ENCODE measurements at places on chromosomes 2 and 18. TPM values are rescaled to one million over a fixed set of nuclear protein-coding genes. Genes with fewer than 3 reads are reported as not detected.

ADRA2B gene
- total RNA-seq, result 7.9 TPM

COLEC12 gene
- 4.0 TPM for total RNA-seq

CCL20 gene
- not detected for total RNA-seq

G6PC2 gene
- not detected for total RNA-seq

MYCN gene
- total RNA-seq, result 145 TPM

HAAO gene
- total RNA-seq, result 0.97 TPM

GAREM2 gene
- total RNA-seq, result 23.8 TPM

FOXD4L1 gene
- not detected for total RNA-seq

TNFRSF11A gene
- 7.3 TPM for total RNA-seq

MTLN gene
- total RNA-seq, result 34.1 TPM

GTF2A1L gene
- 2.8 TPM for total RNA-seq

CYS1 gene
- 0.04 TPM for total RNA-seq

CENPA gene
- 13.0 TPM for total RNA-seq

LIMS1 gene
- 30.9 TPM for total RNA-seq

EML6 gene
- total RNA-seq, result 6.2 TPM

FAM228A gene
- total RNA-seq, result 0.12 TPM

AQP12A gene
- not detected for total RNA-seq

ERFE gene
- total RNA-seq, result 3.3 TPM

SP140 gene
- total RNA-seq, result 0.24 TPM

POTEI gene
- 0.56 TPM for total RNA-seq

ACMSD gene
- total RNA-seq, result not detected

CRACDL gene
- total RNA-seq, result 0.14 TPM

KCNE4 gene
- total RNA-seq, result not detected

DLX1 gene
- total RNA-seq, result not detected

PROM2 gene
- total RNA-seq, result 2.2 TPM

SLC23A3 gene
- not detected for total RNA-seq

TRIM43 gene
- 0.23 TPM for total RNA-seq

RBFA gene
- total RNA-seq, result 46.5 TPM

C18orf32 gene
- total RNA-seq, result 22.4 TPM

ALPI gene
- not detected for total RNA-seq

LYG1 gene
- not detected for total RNA-seq

TXNDC2 gene
- not detected for total RNA-seq

OXER1 gene
- 0.69 TPM for total RNA-seq

REG3A gene
- total RNA-seq, result not detected

PARD3B gene
- 3.5 TPM for total RNA-seq

ABCG5 gene
- total RNA-seq, result not detected

SCN3A gene
- total RNA-seq, result not detected

GNLY gene
- total RNA-seq, result not detected

UGT1A5 gene
- total RNA-seq, result not detected

MRPL30 gene
- 46.4 TPM for total RNA-seq

GMPPA gene
- total RNA-seq, result 33.8 TPM

CABLES1 gene
- 8.8 TPM for total RNA-seq

UPP2 gene
- not detected for total RNA-seq

CENPO gene
- total RNA-seq, result 44.7 TPM

TRIB2 gene
- total RNA-seq, result 109 TPM

CWC22 gene
- total RNA-seq, result 31.5 TPM

ITM2C gene
- total RNA-seq, result 367 TPM

CPO gene
- not detected for total RNA-seq

MARCO gene
- not detected for total RNA-seq

IL18R1 gene
- total RNA-seq, result 0.17 TPM

KCNG3 gene
- total RNA-seq, result 33.8 TPM

Data from GM23338 (cell line).